Muscle of arm (tissue), 14 donors: ENCODE measurements at places on chromosomes 1 and 21.

DNA sequence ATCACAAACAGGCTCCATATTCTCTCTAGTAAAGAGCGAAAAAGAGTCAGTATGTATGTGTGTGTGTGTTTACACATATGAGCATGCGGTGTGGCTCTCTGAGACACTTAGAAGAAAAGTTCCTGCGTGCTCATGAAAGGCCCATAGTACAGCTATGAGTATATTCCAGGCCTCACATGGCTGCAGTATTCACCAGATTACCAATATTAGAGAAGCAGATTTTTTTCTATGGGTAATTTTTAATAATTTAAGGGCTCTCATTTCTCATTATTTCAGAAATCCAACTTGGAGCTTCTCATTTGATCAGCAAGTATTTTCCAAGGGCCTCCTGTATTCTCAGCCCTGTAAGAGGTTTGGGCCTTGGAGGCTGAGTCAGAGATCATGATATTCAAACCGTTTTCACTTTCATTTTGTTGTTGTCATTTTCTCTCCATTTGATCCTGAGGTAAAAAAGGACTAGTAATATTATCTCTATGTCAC, 232.9 kb upstream of the SGIP1 start:
- no peak for DNase-seq

GRCh38 chr1:182215764-182216163, 154.3 kb upstream of the ZNF648 start:
- DNase-seq, result no peak

DNA sequence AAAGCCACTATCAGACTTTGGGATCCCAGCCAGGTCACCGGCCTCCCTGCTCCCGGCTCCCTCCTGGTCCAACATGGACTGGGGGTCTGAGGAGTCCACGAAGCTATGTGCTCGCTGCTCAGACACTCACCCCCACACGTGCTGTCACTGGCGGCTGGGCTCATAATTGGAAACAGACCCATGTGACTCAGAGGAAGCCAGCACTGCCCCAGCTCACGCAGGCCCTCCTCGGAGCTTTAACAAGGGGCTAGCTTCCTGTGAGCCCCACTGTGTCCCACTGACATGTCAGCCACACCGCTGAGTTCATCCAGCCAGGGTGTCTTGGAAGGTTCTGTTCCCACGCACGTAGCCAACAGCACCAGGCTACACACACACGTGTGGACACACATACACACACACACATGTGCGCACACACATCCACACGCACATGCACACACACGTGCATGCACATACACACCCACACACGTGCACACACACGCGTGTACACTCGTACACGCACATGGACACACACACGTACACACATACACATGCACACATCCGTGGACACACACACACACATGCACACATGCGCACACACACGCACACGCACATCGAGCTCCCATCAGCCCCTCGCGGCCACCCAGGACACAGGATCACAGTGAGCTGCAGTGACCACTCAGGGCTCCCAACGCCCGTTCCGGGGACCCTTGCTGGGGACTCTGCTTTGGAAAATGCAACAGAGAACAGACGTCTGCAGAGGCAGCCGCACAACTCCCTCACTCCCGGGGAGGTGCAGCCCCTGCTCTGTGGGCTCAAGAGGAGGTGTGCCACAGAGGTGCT, 18.4 kb upstream of the COL6A2 start:
- no peak for DNase-seq

- peak; percentile 89 for DNase-seq
Observed at GRCh38 chr1:155139895-155140629, at the start of gene DPM3. Gene DPM3, minus strand, starts transcription at chr1:155140531. Its CDS starts 291 bp downstream, at chr1:155140240.

- DNase-seq, result no peak
Observed at GRCh38 chr1:224770336-224770693, 154.2 kb downstream of the CNIH3 start.

DNA sequence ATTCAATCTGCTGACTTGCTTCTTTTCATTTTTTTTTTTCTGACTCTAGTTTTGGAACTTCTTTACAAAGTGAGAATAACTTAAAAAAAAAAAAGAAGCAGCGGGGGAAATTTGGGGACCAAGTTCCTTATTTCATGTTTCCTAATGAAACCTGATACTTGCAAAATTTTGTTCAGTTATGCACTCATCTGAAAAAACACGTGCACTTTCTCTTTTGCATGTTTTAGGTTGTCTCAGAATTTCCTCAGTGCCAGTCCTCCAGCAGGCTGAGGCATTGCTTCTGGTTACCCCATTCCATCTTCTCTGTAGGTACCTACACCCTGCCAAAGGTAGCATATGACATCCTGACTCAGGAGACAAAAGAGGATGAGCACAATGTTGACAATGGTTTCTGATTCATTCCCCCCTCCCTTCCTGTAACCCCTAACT, 299.7 kb downstream of the GRIK1 start:
- no peak for DNase-seq

DNA sequence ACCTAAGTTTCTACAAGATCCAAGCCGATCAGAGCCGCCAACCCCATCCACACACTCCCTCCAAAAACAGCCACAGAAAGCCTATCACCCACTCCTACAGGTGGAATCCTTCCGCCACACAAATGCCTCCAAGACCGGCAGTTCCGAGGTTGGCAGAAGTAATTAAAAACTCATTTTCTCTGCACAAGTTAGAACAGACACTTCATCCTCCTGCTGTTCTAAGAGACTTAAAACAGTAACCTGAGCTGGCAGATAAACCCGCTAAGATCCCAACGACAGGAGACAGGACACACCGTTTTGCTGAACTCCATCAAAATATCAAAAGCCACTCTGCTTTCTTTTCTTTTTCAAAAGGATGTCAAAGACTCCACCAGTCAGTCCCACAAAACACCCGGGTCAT, 2.8 kb downstream of the SSBP3 start:
- no peak for DNase-seq

- DNase-seq, result no peak
Observed at GRCh38 chr1:117803318-117803717, 126.1 kb downstream of the GDAP2 start.

- DNase-seq, result peak; percentile 87
Observed at GRCh38 chr1:167687919-167688519, 33.8 kb upstream of the MPZL1 start.

DNA sequence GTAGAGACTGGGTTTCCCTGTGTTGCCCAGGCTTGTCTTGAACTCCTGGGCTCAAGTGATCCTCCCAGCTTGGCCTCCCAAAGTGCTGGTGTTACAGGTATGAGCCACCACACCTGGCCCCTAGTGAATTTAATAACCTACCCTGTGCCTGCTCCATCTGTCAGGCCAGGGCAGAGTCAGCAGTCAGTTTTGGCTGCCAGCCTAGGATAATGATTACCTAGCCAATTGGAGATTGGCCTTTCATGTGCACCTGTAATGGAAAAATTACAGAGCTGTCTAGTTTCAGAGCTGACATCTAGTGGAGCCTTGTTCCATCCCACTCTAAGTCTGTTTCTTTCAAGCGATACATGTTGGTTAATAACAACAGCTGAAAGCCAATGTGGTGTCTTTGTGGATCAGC, 92.0 kb downstream of the DIRAS3 start:
- DNase-seq, result no peak

DNA sequence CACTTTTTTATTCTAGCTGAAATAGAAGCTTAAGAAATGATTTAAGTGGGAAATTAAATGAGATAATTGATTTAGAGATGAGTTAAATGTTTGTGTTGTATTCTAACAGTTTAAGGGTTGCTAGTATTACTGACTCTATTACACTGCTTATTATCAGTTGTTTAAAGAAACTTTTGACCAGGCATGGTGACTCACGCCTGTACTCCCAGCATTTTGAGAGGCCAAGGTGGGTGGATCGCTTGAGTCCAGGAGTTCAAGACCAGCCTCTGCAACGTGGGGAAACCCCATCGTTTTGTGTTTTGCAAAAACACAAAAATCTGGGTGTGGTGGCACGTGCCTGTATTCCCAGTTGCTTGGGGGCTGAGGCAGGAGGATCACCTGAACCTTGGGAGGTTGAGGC, 14.2 kb downstream of the CLIC4 start:
- DNase-seq, result no peak

GRCh38 chr1:2451741-2452140, 24.3 kb upstream of the PLCH2 start:
- DNase-seq, result no peak

GRCh38 chr1:3733883-3734589, 18.2 kb upstream of the CCDC27 start:
- DNase-seq, result no peak

GRCh38 chr1:206502812-206503211, 4.5 kb upstream of the RASSF5 start:
- DNase-seq, result no peak

- peak; percentile 28 for DNase-seq
Observed at GRCh38 chr21:42621166-42621818, 32.1 kb upstream of the PDE9A start.

GRCh38 chr1:80607064-80607463, 1193.7 kb upstream of the ADGRL2 start:
- no peak for DNase-seq

DNA sequence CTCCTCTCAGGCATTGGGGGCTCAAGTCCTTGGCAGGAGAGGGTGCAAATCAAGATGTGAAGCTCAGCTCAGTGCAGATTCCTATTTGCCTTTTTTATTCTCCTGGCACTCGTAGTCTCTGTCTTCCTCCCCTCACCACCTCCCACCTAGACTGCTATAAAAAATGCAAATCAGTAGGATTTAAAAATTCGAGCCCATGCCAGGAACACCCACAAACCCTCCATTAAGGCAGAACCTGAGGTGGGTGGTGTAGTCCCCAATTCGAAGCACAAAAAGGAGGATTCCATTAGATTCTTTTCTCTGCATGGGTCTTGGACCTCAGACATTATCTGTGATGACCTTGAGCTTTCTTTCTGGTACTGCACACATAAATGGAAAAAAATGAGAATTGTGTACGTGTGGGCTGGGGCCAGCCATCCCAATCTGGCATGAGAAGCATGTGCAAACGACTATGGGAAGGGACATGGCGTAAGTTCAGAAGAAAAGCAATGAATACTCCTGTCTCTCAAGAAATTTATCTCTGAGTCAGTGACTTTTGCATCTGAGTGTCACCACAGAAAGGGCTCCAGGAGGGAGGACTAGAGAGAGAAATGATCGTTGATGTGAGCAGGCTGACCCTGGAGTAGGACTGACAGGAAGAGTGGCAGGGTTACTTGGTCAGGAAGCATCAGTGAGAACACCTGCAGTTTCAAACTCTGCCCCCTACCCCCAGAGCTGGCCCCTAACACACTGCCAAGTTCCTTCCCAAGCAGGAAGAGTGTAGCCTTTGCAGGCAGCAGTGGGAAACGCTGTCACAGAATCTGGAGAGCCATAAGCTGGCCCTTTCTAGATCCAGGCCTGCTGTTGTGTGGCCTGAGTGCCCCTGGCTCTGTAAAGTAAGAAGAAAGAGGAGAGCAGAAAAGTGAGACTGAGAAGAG, 1.7 kb downstream of the INKA2 start:
- DNase-seq, result no peak

DNA sequence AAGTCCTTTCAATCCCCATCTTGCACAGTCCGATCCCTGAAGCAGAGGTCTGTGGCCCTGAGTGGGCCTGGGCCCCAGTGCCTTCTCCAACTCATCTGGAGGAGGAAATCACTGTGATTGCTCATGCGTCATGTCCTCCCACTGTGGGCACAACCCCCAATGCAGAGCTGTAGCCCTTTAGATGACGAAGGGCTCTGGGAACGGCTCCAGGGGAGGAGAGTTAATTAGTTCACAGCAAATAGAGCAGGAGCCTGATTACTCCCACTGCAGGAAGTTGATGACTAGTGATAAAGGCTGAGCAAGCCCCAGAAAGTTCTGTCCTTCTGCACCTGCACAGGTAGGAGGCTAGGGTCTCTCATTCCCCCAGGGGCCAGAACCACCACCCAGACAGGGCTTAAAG, 111.5 kb downstream of the CCDC185 start:
- no peak for DNase-seq

DNA sequence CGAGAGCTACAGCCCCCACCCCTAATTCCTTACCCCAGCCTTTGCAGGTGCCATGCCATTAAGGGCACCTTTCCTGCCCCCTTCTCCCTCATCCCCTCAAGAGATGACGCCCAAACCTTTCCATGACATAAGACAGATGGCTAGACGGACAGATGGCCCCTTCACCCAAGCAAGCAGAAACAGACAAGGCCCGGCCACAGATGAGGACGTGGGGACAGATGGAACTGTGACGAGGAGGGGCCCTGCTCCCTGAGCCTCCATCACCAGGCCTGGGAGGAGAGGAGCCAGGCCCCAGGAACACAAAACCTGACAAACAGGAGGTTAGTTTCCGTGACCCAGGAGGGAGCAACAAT, 24.7 kb upstream of the PEF1 start:
- no peak for DNase-seq

GRCh38 chr1:11134251-11134897, 34.7 kb upstream of the EXOSC10 start:
- no peak for DNase-seq

DNA sequence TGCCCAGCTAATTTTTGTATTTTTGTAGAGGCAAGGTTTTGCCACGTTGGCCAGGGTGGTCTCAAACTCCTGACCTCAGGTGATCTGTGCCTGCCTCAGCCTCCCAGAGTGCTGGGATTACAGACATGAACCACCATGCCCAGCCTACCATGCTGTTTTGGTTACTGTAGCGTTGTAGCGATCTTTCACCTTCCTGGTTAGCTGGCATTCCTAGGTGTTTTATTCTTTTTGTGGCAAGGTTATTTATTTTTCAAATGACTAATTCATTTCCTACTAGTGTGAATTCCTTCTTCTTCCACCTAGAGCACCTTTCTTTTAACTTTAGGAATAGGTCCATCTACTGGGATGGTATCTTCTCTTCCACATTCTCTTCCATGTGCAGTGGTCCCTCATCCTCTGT, 29.3 kb downstream of the TMEM200B start:
- no peak for DNase-seq

DNA sequence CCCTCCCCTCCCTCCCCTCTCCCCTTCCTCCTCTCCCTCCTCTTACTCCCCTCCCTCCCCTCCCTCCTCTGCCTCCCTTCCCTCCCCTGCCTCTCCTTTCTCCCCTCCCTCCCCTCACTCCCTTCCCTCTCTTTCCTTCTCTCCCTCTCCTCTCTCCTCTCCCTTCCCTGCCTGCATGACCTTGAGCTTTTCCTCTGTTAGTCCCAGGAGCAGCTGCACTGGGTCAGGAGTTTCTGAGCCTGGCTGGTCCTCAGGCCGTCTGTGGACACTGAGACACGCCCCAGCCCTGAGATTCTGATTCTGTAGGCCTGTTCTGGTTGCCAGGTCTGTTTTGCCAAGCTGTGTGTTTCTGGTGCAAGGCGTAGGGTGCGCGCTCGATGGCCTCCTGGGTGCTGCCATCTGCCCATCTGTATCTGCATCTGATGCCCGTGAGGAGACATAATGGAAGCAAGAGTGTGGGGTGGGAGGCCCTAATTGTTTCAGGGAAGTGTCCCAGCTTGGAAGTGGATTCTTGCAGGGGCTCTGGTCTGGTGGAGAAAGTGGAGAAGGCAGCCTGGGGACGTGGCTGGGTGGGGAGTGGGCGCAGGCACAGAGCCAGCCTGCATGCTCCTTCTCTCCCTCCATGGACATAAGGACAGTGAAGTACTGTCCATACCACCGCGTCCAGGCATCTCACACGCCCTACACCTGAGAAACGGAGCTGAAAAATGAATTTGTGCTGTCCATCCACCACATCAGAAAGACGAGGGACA, 97.2 kb downstream of the WDR4 start:
- peak; percentile 28 for DNase-seq
